ENCODE measurements at places on chromosomes 3 and 15.

GRCh38 chr3:142445816-142446254 is 2.0 kb downstream of the XRN1 start:
- no peak for DNase-seq

- DNase-seq: no peak
Measured at GRCh38 chr15:28957606-28958498, 72.1 kb downstream of the APBA2 start.

GRCh38 chr3:24401090-24401810 is 93.4 kb downstream of the THRB start:
- no peak for DNase-seq

DNA sequence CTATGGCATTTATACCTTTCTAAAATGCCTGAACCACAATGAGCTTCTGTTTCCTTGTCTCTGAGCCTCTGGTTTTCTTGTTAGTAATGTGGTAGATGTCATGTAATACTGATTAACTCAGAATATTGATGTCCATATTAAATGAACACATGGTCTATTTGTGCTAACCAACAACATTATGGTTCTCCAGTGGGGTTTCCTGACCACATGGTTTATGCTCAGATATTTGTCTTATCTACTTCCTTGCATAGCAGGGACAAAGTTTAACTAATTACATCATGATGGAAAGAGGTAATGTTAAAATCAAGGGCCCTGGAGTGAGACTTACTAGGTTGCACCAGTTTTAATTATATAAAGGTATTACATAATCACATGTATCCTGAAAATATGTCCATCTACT is 62.6 kb upstream of the SCN10A start:
- DNase-seq: no peak

DNA sequence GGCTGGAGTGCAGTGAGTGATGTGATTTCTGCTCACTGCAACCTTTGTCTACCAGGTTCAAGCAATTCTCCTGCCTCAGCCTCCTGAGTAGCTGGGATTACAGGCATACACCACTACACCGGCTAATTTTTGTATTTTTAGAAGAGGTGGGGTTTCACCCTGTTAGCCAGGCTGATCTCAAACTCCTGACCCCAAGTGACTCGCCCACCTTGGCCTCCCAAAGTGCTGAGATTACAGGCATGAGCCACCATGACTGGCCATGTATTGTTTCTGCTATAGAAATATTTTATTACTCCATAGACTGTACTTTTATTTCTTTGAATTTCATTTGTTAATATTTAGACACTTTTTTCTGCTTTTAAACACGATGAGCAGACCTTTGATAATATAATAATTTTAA is 60.4 kb downstream of the GTF2E1 start:
- DNase-seq: no peak

DNA sequence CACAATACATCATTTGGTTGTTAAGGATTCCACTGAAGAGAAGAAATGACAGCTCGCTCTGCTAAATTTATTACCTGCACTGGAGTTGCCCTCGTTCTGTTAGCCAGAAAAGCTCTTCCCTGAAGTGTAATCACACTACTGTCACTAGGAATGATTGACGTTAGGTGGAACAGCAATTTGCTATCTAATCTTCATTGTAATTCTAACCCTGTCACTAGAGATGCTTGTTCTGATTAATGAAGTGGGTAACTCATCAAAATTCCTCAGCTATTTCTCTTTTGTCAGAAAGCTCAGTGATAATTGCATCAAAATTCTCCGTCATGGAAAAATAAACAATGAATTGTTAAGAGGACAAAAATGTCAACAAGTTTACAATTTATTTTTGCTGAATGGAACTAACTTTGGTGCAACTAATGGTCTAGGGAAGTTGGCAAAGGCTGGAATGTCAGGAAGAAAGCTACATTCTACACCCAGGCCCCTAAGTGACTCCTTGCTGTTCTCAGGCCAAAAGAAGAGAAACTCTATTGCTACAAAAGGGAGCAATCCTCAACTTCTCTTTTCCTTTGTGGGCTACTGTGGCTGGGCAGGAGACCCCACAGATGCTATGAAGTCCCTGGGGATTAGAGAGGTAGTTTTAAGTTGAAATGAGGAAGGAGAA is 34.1 kb downstream of the CCDC191 start:
- no peak for DNase-seq

DNA sequence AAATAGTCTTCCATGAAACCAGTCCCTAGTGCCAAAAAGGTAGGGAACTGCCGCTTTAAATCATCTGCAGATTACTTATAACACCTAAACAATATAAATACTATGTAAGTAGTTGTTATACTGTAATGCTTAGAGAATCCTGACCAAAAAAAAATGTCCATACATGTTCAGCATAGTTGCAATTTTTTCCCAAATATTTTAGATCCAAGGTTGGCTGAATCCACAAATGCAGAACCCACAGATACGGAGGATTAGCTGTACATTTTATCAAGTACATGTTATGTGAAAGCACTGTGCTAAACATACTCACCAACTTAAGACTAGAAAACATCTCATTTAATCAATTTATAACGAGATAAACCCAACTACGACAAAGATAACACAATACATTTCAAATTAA is 9.3 kb downstream of the MSL2 start:
- no peak for DNase-seq

GRCh38 chr15:37001417-37001816 is 98.9 kb downstream of the MEIS2 start:
- DNase-seq: no peak

- no peak for DNase-seq
Measured at GRCh38 chr15:40290918-40291574, 8.2 kb upstream of the ANKRD63 start.

Measured in activated T-helper 9 cell treated with anti-CD3 and anti-CD28 coated beads, Interleukin-2, amount 50 U/mL, for 16 hours (primary cell).